ENCODE measurements at places on chromosomes 5 and 9. TPM values are rescaled to one million over a fixed set of nuclear protein-coding genes. Genes with fewer than 3 reads are reported as not detected.

The GRXCR2 gene
- total RNA-seq: not detected

The SLCO6A1 gene
- total RNA-seq: not detected

The DAPK1 gene
- total RNA-seq: not detected

The TMOD1 gene
- total RNA-seq: not detected

The C9orf50 gene
- total RNA-seq: not detected

The NUTM2F gene
- not detected for total RNA-seq
